Naive thymus-derived CD8-positive, alpha-beta T cell (primary cell): ENCODE measurements at places on chromosomes 1 and 21.

DNA sequence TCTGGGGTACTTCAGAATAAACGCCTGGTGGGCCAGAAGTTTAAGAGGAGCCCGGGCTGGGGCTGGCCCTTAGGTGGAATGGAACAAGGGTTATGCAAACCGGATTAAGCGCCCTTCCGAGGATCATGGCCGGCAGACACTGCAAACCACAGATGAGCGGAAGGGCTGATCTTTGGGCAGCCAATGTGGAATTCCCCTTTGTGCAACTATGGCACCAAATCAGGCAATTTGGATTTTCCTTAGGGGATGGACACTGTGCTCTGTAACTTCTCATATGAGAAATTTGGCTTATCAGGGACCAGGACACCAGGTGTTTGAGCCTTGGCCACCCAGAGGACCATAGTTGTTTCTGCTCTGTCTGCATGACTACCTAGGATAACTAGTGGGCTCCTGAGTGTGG is 5.7 kb upstream of the IL10 start:
- no peak for DNase-seq

- no peak for DNase-seq
Observed at GRCh38 chr21:44525391-44526095, 14.5 kb downstream of the KRTAP10-1 start.

GRCh38 chr21:43578677-43579303 is 80.5 kb downstream of the HSF2BP start:
- no peak for DNase-seq

GRCh38 chr1:246602194-246602593 is 35.9 kb downstream of the CNST start:
- peak; percentile 29 for DNase-seq

- DNase-seq, result peak; percentile 25
Observed at GRCh38 chr1:1858382-1859086, 32.4 kb downstream of the GNB1 start.

DNA sequence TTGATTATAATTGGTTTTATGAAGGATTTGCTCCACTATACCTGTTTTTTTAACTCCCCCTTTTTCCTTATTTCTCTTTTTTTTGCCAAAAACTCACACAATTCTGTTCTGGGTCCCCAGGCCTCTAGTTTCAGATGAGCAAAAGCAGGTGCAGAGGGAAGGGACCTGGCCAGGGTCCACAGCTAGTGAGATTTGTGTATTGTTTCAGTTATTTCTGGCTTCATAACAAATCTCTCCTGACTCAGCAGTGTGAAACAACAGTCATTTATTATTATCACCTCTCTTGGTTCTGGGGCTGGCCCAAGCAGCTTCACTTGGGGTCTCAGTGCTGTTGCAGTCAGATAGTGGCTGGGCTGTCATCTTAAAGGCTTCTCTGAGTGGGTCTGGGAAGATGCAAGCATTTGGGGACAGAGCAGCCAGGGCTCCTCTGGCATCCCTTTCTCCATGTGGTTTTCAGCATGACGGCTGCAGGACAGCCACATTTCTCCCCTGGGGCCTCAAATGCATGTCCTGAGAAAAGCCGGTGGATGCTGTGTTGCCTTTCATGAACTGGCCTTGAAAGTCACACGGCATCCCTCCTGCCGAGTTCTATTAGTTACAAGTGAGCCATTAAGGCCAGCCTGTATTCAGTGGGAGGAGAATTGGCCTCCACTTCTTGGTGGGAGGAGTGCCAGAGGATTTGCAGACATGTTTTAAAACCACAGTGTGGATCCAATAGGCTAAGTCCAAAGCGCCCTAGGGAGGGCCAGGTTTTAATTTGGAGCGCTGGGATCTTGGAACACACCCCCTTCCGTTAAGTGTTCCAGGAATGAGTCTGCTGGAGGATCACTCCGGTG is 137.1 kb downstream of the CAMTA1 start:
- DNase-seq, result no peak

DNA sequence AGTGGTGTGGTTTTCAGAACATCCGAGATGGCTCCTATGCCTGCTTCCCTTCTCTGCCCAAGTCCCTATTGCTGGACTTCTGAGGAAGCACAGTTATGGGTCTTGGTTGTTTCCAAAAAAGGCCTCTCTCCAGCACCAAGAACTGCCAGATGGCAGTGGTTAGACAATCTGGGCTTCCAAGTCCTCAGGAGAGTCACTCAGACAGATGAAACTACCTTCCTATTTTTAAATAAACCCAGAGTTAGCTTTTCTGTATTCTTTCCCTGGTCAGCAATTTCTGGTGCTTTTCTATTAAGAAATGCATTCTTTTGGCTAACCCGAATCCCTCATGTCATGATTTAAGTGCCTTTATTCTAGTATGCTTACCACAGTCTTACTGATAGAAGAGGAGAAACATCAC is 245.9 kb downstream of the PRDM2 start:
- DNase-seq, result no peak

DNA sequence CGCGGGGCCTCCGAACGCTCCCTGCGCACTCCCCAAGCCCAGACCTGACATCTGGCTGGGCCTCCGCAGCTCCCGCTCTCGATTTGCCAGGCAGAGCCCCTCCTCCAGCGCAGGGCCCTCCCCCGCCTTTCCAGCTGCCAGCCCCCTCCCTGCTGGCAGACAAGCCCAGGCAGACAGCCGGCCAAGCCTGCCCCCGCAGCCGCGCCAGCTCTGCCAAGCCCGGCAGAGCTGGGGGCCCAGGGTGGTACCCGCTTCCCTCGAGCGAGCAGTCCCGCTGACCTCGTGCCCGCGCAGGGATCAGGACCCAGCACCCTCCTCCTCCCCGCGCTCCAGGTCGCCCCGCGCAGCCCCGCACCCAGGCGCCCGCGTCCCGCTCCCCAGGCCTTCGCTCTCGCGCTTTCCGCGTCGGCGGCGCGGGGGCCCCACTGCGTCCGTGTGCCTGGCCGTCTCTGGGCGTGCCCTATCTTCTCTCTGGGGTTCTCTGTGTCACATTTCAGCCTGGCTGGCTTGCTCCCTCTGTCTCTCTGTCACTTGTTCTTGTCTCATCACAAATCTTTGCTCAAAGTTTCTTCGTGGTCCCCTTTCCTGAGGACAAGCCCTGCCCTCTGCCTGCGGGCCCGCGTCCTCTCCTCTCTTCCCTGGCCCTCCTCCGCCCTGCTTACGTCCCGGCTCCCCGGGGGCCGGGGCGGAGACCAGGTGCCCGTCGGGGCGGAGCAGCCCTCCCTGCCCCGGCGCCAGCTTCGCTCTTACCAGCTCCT is 580 bp downstream of the INKA2 start:
- DNase-seq, result peak; percentile 67

GRCh38 chr1:179091691-179092165 is 9.9 kb downstream of the TOR3A start:
- DNase-seq, result no peak

GRCh38 chr1:24295535-24295934 is 23.6 kb upstream of the GRHL3 start:
- DNase-seq, result no peak

DNA sequence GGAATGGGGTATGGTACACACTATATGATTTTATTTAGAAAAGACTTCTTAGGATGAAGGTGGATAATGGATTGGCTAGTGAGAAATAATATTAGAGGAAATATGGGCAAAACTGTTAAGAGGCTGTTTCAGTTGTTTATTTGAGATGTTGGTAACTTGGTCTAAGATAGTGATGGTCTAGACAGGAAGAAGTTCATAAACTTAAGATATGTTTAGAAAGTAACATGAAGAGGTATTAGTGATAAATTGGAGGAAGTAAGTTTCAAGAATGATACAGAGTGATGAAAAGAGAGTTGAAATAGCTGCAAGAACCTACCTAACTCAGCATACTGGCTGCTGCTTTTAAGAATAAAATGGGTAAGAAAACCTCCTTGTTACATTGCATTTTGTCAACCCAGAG is 9.2 kb upstream of the PTPRC start:
- no peak for DNase-seq

DNA sequence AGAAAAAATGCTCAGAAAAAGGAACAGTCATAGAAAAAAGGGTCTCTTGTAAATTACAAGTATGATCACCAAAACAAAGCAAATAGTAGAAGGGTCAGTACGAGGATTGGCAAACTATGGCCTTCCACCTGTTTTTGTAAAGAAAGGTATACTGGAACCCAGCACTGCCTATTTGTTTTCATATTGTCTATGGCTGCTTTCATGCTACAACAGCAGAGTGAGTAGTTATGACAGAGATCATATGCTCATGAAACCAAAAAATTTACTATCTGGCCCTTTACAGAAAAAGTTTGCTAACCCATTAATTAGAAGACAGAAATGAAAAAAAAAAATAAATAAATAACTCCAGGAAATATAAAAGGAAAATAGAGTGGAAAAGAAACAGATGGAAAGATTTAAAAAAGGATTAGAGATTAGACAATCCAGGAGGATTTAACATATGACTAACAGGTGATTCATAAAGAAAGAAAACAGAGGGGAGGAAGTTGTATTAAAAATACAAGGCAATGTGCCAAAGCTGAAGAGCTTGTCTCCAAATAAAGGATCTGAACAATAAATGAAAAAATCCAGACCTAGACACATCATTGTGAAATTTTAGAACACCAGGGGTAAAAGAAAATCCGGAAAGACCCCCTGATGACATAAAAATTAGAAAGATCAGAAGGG is 108.5 kb upstream of the SERTAD4 start:
- DNase-seq, result no peak

DNA sequence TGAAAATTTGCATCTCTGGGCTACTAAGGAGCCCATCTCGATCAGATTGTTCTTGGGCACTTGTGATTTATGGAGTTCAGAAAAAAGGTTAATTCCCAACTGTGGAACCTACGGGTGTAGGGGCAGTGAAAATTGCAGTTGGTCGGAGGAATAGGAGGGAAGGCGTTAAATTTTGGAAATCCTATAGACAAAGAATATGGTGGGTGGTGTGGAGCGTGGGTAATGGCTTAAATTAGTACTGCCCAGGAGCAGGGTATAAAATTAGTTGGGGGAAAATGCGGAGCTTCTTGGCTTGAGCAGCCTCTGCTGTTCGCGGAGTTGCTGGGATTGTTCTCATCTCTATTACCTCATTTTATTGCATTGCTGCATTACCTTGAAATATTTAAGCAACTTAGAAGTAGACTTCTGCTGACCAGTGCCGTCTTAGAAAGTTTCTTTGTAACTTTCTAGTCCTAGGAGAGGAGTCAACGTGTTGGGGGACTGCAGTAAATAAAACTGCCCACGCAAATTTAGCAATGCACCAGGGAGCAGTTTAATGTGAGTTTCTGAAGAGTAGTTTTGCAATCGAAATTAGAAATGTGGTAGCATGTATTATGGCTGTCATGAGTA is 514 bp downstream of the S1PR1 start:
- DNase-seq, result no peak

DNA sequence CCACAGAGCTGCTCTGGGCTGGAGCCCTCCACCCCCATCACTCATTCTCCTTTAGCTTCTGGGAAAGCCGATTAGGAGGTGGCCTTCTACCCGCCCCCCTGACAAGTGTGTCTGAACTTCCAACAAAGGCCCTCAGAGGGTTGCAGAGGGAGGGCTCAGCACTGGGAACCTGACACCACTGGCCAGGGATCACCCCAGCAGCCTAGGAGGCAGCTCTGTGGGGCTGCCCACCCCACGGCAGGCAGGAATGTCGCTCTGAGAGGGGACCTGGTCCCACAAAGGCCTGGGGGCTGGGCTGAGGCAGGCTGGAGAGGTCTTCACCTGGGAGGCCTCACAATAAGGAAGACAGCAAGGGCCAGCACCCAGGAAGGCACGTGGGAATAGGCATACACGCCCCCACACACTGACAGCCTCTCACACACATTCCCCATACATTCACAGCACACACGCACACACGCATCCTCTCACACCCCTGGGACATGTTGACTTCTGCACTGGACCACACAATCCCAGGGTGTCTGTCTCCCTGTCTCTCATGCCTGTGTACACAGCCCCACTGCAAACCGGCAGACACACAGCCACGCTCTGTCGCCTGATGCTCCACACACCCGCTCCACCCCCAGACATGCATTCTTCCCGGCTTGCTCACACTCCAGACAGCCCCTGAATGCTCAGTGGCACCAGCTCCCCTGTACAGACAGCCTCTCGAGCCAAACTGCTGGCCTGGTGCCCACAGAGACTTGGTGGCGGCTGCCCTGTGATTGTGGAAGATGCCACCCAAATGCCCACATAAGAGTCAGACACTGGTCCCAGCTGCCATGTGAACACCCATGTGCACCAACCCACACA is 30.7 kb downstream of the DMBX1 start:
- no peak for DNase-seq

DNA sequence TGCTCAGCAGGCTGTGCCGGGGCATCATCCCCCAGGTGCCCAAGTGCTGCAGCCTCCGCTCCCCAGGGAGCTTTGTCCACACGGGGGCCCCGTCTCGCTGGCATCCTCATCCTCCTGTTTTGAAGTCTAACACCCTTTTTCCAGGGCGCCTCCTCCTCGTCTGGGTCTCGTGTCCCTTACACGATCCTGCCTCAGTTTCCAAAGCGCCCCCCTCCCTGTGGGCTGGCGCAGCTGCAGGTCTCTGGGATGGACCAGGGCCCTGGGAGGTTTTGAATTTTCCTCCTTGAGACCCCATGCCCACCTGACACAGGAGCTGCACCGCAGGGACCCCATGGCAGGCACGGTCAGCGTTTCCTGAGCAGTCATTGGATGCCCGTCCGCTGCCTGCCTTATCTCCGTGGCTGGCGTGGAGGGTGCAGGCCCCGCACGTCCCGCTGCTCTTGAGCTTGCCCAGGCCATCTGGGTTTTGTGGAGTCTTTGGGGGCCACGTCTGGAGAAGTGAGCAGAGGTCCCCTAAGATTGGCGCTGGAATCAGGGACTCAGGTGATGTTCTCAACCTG is 37.4 kb upstream of the DIP2A start:
- no peak for DNase-seq

GRCh38 chr21:45867671-45868081 is 113.9 kb upstream of the COL6A1 start:
- DNase-seq, result no peak

- no peak for DNase-seq
Observed at GRCh38 chr21:41763996-41764395, 2.9 kb downstream of the RIPK4 start.

- no peak for DNase-seq
Observed at GRCh38 chr1:91148641-91149069, 126.8 kb upstream of the ZNF644 start.

GRCh38 chr1:153141377-153141776 is 9.3 kb downstream of the SPRR2G start:
- DNase-seq, result no peak

DNA sequence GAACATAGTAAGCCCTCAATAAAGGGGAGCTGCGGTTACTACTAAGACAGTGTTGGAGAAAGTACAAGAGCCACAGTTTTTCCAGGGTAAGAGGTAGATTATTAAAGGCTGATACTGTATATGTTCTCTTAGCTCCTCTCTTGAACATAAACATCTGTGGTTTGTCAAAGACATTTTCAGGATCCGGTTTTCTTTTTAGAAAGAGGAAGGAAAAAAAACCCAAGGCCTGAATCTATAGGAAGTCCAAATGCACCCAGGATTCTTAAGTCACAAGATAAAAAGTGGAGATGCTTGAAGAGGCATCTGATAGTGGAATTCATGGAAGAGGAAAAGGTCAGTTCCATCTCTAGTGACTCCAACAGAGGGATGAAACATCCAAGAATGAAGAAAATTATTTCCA is 24.6 kb upstream of the SLC45A3 start:
- no peak for DNase-seq

GRCh38 chr1:170221031-170221430 is 75.3 kb downstream of the NTMT2 start:
- DNase-seq, result no peak
